ENCODE measurements at places on chromosomes 3 and 15.

- no peak for DNase-seq
Measured at GRCh38 chr3:112376992-112377391, 44.0 kb downstream of the CD200 start.

DNA sequence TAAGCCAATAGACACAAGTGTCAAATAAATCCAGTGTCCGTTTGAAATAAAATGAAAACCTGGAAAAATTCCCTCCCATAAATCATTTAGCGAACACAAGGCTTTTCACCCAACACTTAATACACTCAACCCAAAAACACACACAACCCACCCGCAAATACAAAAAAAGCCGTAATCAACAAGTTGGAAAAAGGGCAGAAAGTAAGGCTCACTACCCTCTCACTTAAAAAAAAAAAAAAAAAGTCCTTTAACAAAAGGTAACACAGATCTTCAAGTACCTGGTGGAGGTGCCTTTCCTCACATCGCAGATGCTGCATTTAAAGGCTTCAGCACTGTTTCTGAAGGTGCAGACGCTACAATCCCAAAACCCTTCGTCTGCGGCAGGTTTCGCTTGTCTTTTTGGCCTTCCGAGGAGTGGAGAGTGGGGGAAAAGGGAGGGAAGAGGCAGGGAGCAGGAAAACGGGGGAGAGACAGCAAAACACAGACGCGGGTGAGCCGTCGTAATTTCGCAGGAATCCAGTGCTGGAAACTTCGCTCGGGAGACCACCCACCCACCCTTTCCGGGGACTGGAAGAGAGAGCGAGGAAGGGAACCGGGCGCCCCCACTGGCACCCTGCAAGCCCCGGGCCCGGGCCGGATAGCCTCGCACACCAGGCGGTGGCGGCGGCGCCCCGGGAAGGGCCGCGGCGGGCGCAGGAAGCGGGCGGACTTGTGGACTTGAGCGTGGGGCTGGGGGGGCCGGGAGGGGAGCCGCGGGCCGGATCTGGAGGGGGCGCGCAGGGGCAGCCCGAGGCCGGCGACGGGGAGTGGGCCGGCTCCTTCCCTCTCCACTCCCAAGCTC, 401.8 kb downstream of the SHQ1 start:
- DNase-seq, result no peak

DNA sequence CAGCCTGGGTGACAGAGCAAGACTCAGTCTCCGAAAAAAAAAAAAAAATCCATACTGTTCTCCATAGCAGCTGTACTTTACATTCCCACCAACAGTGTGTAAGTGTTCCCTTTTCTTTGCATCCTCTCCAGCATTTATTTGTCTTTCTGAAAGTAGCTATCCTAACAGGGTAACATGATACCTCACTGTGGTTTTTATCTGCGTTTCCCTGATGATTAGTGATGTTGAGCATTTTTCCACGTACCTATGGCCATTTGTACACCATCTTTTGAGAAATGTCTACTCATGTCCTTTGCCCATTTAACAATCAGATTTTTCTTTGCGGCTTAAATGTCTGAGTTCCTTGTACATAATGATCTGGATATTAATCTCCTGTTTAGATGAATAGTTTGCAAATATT, 119.3 kb downstream of the RFX7 start:
- no peak for DNase-seq

DNA sequence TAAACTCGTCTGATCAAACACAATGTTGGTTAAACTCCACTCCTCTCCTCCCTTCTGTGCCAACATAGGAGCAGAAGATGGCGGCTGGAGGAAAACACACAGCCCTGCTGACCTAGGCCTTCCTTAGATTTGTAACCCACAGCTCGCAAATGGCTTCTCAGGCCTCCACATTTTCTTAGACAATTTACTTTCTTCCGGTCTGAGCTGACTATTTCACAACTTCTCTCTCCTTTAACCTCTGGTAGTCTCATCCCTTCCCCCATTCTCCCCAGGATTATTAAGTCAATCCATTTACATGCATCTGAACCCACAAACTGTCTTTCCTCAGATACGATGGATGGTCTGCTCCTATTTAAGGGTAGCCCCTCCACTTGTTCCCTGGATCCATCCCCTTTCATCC, 25.7 kb upstream of the ULK4 start:
- no peak for DNase-seq

DNA sequence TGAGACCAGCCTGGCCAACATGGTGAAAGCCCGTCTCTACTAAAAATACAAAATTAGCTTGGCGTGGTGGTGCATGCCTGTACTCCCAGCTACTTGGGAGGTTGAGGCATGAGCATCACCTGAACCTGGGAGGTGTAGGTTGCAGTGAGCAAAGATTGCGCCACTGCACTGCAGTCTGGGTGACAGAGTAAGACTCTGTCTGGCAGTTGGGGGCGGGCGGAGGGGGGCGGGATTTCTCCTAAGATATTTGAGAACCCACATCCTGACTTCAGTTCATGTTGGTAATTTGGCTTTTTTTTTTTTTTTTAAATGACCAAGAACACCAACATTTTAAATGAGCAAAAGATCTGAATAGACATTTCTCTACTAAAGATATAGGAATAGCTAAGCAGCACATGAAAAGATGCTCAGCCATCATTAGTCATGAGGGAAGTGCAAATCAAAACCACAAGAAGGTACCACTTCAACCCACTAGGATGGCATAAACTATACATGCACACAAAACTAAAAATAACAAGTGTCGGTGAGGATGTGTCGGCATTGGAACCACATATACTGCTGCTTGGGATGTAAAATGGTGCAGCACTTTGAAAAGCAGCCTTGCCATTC, 75.6 kb upstream of the LMOD3 start:
- peak; percentile 72 for DNase-seq

DNA sequence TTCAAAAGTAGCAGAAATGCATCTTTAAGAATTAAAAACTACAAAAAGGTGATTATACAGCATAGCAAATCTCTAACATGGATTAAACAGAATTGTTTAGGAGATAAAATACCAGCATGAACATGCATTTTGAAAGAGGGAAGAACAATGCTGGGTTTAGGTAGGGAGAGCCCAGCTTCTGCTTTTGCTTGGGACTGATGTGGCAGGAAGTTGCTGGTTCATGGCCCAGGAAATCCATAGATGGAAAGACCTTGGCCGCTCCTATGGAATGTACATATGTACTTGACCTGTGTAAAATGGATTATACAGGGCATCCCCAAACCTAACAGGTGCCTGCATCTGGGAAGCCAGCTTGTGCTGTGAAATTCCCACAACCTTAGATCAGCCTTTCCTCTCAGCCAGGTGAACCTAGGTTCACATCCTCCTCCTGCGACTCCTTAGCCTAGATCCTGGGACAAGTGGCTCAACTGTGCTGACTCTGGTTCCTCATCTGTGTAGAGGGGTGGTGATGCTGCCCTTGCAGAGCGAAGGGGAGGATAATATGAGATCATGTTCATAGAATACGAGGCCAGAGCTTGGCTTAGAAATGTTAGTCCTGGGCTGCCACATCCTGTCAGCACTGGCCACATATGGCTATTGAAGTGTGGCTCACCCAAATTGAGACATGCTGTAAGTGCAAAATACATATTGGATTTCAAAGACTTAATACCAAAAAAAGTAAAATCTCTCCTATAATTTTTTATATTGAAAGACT, 47.0 kb upstream of the PLXNA1 start:
- no peak for DNase-seq

Data from stimulated activated CD4-positive, alpha-beta T cell treated with anti-CD3 and anti-CD28 coated beads, Interleukin-1b, Interleukin-23, amount 100 ng/mL, for 48 hours (primary cell).